ENCODE measurements at places on chromosomes 3 and 15.

GRCh38 chr15:62449638-62450037 is 284.6 kb upstream of the C2CD4B start:
- no peak for DNase-seq

DNA sequence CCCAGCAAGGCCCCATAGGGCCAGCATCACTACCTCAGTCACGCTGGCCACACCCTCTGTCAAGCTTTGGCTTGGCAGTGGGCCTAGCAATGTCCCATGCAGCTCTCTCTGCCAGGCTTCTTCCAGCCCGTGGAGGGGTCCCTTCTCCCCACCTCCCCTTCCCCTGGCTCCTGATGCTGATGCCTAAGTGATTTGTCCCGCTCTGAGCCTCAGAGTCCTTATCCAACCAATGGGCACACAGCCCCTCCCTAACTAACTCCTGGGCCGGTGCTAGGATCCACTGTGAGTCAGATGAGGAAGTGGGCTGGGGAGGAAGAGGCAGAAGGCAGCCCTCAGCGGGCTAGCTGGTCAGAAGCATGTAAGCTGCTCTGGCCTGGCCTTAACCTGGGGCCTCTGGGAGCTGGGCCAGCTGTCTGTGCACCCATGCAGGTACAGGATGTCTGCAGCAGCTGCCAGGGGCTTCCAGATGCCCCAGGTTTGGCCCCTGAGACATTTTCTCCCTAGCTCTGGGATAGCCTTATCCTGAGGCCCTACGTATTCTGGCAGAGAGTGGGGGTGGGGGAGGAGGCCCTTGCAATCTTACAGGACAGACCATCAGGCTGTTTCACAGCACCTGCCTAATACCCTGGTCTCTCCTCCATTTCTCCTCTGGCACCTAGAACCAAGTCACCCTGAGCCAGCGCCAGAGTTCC is 740 bp upstream of the ZBTB47 start:
- peak; percentile 39 for DNase-seq

- no peak for DNase-seq
Measured at GRCh38 chr3:55165278-55165677, 237.4 kb upstream of the LRTM1 start.

DNA sequence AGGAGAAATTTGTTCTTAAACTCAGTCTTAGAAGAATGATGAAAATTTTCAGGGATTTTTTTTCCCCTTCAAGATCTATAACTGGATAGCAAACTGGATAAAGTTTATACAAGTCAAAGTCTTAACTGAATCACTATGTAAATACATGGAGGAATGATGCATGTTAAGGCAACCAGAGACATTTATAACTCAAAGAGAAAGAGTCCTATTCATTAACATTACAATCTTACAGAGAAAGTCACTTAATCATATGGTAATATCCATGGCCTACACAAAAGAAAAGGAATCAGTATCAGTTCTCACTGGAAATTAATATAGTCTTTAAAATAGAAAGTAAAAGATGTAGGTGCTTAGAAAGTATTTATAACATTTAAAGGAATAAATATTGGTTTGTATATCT is 869.1 kb downstream of the TBL1XR1 start:
- DNase-seq = no peak

DNA sequence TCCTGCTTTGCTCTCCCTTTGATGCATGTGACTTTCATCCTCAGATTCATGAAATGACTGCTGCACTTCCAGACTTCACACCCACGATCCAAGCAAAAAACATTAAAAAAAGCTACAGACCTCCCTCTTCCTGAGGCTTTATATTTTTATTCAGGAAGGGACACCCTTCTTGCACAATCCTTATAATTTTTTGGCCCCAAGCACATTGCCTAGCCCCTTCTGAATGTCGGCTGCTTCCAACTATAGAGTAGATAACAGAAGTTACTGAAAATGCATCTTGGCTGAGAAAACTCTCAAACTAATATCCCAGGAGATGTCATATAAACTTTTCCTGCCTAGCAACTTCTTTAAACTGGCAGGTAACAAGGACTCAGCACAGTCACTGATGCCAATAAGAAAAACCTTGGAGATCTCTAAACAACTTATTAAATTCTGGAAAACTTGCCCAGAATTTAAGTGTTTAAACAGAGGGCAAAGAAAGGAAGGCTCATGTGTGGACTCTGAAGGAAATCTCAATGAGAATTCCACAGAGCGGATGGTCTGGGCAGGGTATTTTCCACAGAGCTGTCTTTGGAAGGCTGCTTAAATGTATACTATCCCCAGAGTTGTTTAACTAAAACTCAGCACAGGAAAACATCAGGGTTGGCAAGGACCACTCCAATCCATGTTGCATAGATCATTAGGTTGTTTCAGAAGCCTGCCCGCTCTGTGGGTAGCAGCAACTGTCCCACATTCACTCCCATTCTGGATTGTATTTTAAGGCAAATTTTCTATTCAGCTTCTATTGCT is 746.8 kb upstream of the LMCD1 start:
- DNase-seq = no peak

GRCh38 chr3:55501905-55502304 is 14.8 kb upstream of the WNT5A start:
- no peak for DNase-seq

GRCh38 chr15:66169625-66170024 is 83.9 kb downstream of the MEGF11 start:
- DNase-seq = no peak

GRCh38 chr3:141661229-141662196 is 76.6 kb upstream of the RNF7 start:
- DNase-seq = no peak

DNA sequence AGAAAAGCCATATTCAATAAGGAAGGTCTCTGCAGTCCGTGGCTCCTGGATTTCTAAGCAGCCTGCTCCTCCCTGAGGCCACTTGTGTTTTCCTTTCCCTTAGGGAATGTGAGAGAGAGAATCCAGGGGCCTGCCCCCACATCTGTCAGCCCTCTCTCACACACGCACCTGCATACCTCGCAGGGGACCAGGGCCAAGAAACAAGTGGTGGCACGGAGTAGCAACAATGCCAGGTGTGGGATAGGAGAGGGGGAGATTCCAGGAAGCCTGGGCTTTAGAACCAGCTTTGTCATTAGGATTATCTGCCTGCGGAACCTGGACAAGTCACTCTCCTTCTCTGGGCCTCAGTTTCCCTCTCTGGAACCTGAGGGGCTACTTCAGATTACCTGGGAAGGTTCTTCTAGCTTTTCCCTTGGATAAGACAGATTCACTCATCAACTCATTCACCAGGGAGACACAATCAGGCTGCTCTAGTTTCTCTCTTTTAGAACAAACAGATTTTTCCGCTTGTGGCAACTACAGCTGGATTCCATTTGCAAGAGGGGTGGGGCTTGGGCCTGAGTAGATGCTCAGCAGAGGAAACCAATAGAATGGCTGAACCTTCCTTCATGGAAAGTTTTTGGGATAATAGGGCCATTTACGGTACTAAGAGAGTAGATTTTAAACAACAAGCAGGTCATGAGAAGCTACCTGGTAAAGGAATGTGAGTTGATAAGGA is 19.5 kb downstream of the BCL6 start:
- no peak for DNase-seq

DNA sequence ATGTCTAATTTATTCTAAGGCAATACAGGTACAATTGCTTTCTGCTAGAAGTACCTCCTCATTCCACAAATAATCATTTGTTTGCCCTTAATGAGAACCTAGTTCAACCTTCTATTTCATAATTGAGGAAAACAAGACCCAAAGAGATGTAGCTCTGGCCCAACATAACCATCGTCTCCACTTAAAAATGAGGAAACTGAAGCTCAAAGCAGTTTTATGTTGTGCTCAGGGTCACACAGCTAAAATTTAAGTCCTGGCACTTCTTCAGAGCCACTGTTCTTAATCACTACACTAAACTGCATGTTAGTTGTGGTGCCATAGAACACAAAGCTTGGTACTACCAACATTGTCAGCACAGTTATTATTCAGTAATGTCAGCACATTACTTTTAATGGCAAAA is 108.0 kb downstream of the SERPINI1 start:
- DNase-seq = no peak

DNA sequence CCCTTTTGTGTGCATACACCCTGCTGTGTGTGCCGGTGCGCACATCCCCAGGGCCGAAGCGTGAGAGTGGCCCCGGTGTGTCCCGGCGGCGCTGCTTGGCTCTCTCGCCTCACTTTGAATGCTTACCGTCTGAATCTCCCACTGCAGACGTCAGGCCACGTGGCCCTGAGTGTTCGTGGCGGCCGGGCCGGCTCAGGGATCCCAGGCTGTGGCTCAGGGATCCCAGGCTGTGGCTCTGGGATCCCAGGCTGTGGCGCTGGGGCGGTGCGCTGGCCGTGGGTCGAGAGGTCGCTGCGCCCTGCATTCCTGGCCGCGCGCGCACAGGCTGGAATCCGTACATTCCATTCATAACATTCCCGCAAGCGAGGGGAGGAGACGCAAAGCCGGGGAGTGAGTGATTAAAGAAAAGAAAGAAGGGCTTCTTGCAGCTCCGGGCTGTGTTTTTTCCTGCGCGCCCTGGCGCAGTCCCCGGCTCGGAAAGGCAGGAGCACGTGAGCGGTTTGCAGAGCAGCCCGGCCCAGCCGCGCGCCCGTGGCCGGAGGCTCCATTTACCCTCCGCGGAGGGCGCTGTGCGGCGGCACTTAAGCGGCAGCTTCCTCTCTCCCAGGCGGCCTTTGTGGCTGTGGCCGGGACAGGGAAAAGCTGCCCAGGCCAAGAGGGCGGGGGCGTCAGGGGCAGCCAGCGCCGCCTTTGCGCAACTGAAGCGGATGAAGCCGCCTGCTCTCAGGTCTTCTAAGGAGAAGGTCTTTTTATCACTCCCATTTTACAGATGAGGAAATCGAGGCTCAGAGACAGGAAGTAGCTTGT is 87.0 kb upstream of the ALDH1L1 start:
- no peak for DNase-seq

- DNase-seq = no peak
Measured at GRCh38 chr3:114668099-114668498, 374.3 kb downstream of the TIGIT start.

GRCh38 chr3:146169891-146170290 is 8.9 kb upstream of the PLOD2 start:
- no peak for DNase-seq

- no peak for DNase-seq
Measured at GRCh38 chr3:78076379-78076778, 1036.5 kb downstream of the ROBO2 start.

- no peak for DNase-seq
Measured at GRCh38 chr15:69853544-69853951, 244.2 kb downstream of the TLE3 start.

GRCh38 chr15:67042551-67043142 is 22.8 kb upstream of the SMAD3 start:
- no peak for DNase-seq

DNA sequence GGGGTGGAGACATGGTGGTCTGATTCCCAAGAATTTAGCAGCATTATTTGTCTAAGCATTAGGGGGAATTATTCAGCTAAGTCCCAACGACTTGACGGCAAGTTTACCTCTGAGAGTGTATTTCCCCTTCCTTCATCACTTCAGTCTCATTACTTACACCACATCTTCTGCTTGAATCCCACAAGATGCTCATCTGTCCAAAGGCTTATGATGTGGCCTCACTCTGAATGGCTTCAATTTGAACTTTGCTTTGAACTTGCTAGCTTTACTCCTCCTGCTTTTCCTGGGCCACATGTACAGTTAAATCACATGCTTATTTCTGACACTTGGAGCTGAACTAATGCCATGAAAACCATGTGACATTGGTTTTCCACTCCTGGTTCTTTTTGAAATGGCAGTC is 231.3 kb upstream of the SATB1 start:
- no peak for DNase-seq

DNA sequence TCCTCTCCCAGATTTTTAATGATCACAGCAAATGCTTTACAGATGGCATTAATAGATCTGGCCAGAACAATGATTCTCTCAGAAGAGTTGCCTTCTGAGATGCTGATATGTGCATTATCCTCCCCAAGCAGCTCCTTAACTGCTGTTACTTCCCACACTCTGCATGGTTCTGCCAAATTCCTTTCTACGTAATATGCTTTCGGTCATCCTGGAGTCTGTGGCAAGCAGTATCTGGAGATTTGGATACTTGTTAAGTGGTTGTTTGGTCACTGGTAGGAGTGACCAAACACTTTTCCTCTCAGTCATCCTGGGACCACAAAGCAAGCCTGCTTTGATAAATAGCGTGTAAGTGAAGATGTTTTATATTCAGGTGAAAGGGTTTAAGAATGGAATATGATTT is 71.1 kb upstream of the CCNL1 start:
- DNase-seq = no peak

DNA sequence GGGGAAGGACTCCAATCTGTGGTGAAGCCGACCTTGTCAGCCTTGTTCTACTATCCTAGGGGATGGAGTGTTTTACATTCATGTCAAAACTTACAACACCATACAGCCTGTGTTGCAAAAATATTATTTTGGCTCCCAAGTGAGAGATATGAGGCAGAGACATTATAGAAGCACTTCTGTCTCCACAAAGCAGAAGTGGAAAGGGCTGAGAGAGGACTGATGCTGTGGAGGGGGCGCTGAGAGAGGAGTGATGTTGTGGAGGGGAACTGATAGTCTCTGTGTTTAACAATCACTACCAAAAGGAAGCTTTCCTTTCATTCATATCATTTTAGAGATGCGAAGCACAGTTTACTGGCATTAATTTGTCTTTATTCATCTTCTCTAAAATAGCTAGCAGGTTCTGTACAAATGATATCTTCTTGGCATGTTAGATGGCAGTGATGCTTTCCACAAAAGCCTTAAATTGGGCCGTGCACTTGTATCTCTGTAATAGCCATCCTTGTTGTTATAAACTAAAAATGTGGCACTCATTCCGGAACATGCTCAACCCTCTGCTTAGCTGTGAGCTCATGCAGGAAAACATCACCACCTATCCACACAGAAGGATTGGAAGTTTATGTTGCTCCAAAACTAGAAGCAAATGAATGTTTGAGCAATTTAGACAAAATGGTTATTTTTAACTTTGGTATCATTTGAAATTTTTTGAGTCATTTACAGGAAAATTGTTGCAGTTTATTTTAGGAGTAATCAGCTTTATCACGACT is 134.6 kb upstream of the TP63 start:
- no peak for DNase-seq

GRCh38 chr15:50182219-50183013 is 420 bp downstream of the SLC27A2 start:
- DNase-seq = peak; percentile 80

GRCh38 chr3:72482589-72483321 is 365.5 kb downstream of the SHQ1 start:
- no peak for DNase-seq

- DNase-seq = no peak
Measured at GRCh38 chr15:94383706-94384105, 152.3 kb downstream of the MCTP2 start.

DNA sequence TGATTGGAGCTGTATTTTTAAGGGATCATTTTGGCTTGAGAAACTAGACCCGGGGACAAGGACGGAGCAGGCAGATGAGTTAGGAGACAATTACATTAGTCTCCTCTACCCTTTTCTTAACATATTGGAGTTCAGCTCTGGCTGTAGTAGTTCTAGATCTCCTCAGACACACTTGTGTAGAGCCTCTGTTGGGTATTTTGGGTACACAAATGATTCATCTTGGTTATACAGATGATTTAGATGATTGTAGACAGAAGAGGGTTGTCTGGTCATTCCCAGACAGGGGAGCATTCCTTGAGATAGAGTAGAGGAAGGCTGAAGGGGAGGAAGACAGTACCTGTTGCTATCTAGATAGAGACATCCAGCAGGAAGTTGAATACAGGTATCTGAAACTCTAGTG is 43.4 kb downstream of the CD86 start:
- no peak for DNase-seq

GRCh38 chr3:23002151-23002550 is 201.0 kb upstream of the UBE2E2 start:
- no peak for DNase-seq
